Activated CD4-positive, alpha-beta T cell treated with anti-CD3 and anti-CD28 coated beads for 36 hours (primary cell): ENCODE measurements at places on chromosomes 16 and 17.
A peak's percentile ranks its signal among the peaks of the same experiment; 100 is the strongest.

- no peak for DNase-seq
These were observed 83.5 kb upstream of the TNRC6A start for GRCh38 chr16:24645739-24646645.

DNA sequence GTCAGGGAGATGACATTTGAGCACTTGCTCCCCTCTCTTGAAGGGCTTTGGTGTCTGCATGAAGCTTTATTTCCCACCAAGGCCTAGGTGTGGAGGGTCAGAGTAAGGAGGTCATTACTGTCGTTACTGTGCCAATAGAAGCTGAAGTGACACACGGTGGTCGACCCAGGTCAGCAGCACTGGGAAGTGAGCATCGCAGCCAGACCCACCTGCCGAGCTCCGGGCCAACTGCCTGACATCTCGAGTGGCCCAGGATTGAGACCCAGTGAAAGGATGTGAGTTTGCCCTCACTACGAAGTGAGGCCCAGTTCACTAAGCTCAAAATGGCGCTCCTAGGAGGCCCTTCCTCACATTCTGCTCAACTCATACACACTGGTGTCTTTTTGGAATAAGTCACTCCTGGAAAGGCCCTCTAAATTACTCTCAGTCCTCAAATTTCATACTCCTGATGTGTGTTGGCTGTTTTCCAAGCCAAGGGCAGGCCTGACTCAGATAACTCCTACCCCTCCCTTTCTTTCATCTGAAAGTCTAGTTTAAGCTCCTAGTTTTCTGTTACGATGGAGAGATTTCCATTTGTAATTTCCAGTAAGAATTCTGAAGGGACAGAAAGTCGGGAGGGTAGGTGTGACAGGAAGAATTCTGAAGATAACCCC lies 200.4 kb downstream of the LGALS9B start:
- no peak for DNase-seq

- peak; percentile 45 for DNase-seq
These were observed 23.8 kb downstream of the LDHD start for GRCh38 chr16:75092777-75093176.

DNA sequence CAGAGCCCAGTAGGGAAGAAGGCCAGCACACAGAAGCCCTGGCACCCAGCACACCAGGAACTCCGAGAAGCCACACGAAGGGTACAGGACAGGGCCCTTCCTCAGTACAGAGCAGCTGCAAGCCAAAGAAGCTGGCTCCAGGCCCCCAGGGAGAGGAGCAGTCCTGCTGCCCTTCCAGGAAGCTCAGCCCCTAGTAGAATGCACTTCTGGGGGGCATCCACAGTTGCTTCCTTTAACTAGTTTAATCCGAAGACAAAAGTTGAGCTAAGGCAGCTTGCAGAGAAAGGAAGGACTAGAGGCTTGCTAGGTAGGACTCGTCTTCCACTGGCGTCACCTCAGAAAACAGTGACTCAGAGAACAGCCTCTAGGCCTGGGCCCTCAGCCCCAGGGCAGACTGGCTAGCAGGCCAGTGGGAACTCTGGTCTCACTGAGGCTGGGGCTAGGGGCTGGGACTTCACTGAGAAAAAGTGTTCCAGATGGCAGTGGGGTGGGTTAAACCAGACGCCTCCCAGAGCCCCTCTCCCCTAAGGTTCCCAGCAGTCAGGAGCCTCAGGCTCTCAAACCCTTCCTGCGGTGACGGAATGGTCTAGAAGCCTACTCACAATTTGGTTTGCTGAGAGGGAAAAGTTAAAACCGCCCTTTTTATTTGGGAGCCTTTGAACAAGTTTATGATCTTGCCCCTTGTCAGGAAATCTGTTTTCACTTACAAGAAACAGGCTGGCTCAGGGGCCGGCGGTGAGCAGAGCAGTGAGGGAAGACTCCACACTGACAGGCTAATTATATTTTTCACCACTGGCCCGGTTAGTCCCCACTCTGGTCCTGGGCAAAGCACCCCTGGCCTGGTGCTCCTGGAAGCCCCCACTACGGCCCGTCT lies 41.4 kb downstream of the ACTG1 start:
- no peak for DNase-seq

GRCh38 chr17:43680461-43680860 lies 18.7 kb upstream of the MEOX1 start:
- no peak for DNase-seq

DNA sequence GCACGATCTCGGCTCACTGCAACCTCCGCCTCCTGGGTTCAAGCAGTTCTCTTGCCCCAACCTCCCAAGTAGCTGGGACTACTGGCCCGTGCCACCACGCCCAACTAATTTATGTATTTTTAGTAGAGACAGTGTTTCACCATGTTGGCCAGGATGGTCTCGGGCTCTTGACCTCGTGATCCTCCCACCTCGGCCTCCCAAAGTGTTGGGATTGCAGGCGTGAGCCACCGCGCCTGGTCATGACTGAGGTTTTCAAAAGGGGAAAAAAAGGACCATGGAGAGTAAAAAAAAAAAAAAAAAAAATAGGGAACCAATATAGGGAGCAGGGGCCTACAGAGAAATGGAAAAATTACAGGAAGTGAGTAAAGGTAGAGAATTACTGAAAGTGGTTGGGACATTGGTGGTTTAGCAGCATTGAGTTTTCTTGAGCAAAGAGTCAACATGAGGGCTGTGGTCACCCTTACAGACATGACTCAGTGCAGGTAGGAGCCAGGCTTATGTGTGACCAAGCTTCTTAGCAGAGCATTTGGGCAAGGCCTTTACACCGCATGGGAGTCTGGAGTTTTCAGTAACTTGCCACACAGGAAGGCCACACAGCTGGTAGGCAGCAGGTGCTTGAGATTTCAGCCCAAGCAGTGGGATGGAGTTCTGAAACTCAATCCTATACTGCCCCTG lies 447.3 kb downstream of the HS3ST3B1 start:
- peak; percentile 36 for DNase-seq

DNA sequence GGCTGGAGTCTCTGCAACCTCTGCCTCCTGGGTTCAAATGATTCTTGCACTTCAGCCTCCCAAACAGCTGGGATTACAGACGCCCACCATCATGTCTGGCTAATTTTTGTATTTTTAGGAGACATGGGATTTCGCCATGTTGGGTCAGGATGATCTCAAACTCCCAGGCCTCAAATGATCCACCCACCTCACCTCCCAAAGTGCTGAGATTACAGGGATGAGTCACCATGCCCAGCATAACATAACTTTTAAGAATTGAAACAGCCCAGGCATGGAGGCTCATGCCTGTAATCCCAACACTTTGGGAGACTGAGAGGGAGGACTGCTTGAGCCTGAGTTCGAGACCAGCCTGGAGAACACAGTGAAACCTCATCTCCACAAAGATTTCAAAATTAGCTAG lies 2.5 kb downstream of the RSL1D1 start:
- peak; percentile 21 for DNase-seq
